Skin of body (tissue), 3 donors: ENCODE measurements at places on chromosomes 6 and 20. TPM values are rescaled to one million over a fixed set of nuclear protein-coding genes. Genes with fewer than 3 reads are reported as not detected.

- no peak for DNase-seq
Observed at GRCh38 chr6:5036269-5036668, 32.4 kb upstream of the RPP40 start.

GRCh38 chr6:111837007-111837406 lies 36.2 kb downstream of the FYN start:
- DNase-seq: no peak

Gene LST1
- total RNA-seq: 7.6 TPM

DNA sequence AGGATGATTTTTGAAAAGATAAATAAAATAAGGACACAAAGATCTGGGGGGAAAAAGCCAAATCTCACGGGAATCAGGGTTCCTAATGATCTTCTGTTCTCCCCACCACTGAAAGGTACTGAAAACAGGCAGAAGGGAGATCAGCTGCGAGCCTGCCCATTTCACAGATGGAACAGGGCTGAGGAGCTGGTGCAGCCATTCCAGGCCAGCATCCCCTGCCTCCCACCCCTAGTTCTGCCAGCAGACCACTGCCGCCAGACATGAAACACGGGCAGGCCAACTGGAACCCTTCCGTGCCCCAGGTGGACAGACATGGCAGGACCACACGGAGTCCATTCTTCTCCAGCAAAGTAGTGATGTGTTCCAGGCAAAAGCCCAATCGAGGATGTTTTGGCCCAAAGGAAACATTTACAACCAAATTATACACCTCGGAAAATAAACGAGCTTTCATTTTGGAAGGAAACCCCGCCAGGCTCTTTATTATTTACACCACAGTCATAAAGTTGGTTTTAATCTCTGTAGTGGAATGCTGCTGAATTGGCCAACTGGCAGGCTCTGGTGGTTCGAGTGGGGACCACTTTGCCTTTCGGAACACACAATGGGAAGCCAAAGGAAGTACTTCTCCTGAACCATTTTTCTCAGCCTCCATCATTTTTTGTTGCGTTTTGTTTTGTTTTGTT lies 28.2 kb downstream of the ISM1 start:
- no peak for DNase-seq

Gene CCN2
- 83.1 TPM for total RNA-seq

Gene ANKRD6
- 8.8 TPM for total RNA-seq

DNA sequence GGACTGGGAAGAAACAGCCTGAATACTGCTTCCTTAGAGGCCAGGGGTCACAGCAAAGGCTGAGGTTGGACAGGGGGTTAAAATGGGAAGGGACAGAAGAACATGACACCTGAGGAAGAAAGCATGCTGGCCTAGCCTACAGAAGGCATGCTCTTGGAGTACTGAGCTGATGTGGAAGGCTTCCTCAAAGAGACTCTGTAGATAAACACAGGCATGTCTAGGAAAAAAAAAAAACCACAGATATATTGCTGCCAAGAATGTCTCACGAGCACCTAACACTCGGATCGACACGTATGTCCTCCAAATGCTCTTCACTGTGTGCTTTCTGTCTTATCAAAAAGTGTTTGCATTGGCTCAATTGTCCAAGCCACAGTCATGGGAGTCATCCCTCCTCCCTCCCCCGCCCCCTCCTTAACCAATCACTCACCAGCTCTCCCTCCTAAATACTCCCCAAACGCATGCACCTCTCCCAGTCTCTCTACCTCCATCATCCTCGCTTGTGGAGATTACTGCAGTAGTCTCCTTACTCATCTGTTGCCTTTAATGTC lies 101.1 kb upstream of the LRFN2 start:
- no peak for DNase-seq

DNA sequence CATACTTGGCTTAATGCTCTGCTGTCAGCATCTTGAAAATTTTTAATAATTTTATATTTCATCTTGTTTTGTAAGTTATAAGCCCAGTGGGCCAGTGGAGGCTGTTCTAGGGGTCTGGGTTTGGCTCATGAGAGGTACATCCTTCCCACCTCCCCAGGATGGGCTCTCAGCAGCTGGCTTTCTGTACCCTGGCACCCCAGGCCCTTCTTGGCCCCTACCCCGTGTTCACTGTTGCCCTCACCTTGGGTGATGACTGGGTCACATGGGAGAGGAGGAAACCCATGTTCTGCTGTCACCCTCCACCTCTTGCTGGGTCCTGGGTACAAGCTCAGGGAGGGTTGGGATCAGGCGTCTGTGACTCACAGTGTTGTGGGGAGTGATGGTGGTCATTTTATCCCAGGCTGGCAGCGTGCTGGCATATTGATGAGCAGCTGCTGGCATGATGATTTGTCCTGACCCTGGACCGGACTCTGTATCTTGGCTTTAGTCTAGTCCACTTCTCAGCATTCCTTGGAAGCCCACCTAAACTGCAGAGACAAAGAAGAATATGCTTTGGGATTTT lies 34.6 kb downstream of the SLC16A10 start:
- DNase-seq: no peak

GRCh38 chr6:39891976-39892375 lies 42.3 kb downstream of the MOCS1 start:
- no peak for DNase-seq

DNA sequence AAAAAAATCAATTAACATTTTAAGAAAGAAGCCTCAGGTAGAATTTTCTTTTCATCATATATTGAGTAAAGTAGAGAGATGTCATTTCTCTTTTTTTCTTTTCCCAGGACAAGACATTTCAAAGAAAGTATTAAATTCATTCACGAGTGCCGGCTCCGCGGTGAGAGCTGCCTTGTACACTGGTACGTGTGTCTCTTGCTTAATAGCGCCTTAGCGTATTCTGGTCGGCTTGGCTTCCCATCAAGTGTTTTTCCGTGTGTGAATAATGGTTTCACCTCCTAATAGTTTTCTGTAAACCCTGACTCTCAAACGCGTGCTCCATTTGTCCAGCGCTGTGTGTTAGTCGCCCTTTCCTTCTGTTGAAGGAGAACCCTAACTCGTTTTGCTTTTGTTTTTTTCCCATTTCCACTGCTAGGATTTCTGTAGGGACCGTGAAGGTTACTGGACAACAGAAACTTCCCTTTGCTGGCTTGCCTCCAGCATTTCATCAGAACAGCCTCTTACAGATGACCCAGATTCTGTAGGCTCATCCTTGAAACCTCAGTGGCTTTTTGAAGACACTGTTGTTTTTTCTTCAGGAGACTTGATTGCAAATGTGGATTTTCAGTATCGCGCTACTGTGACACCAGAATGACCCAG lies 45.7 kb upstream of the IRF4 start:
- no peak for DNase-seq

Gene WFDC10A
- not detected for total RNA-seq

DNA sequence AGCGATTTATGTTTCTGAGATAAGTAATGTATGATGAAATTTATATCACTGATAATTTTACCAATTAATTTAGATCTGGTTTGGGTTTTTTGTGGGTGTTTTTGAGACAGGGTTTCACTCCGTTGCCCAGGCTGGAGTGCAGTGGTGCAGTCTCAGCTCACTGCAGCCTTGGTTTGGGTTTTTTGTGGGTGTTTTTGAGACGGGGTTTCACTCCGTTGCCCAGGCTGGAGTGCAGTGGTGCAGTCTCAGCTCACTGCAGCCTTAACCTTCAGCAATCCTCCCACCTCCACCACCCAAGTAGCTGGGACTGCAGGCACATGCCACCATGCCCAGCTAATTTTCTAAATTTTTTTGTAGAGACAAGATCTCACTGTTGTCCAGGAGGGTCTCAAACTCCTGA lies 13.0 kb downstream of the MRS2 start:
- no peak for DNase-seq

DNA sequence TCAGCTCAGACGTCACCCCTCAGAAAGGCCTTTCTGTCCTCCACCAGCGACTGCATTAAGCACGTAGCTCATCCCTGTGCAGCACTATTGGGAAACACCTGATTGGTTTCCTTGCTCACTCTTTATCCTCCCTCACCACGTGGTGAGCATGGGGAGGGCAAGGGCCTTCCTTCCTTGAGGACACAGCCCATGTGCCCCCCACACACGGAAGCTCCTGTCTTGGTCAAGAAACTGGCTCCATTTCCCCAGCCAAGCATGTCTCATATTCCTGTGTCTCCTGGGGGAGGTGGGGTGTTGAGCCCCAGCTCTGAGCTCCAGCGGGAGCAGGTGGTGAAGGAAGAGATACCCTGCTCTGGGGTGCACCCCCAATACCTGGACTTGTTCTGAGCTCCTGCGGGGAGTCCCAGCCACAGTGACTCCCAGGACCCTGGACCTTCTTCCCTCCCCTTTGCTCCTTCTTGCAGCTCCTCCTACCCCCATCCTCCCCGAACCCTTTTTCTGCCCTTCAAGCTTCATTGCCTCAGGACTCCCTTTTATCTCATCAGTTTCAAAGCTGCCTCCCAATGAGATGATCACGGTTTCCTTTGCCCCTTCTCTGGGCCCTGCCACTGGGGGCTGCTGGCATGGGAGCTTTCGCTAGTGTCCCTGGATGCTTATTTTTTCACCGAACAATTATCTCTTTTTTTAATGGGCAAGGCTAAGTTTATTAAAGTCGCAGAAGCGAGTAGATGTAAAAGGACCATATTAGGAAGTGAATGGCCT lies 230.1 kb downstream of the TFAP2C start:
- DNase-seq: no peak

GRCh38 chr20:2697768-2698167 lies 5.2 kb downstream of the EBF4 start:
- DNase-seq: no peak

DNA sequence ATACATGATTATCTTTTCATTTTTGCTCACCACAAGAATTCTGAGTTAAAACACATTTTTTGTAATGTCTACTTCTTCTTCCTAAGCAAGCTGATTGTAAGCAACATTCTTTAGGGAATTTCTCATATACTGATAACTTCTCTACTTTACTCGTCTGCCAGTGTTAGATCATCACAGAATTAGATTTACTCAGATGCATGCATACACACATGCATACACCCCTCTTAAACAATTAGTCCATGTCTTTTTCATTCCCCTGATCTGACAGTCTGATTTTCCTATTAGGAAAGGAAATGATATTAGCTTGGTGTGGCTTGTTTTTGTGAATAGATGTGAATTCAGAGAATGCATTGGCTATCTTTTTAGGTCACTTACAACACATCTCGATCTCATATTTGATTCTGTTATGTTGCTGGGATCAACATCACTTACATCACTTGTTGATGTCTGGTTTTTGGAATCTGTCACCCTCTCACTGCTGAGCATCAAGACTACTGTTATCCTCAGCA lies 91.4 kb downstream of the FIG4 start:
- no peak for DNase-seq

GRCh38 chr6:3825331-3825831 lies 23.8 kb upstream of the FAM50B start:
- no peak for DNase-seq

GRCh38 chr6:82030761-82031503 lies 216.6 kb downstream of the IBTK start:
- DNase-seq: peak; percentile 36

- no peak for DNase-seq
Observed at GRCh38 chr6:104603108-104603745, 256.5 kb downstream of the HACE1 start.

DNA sequence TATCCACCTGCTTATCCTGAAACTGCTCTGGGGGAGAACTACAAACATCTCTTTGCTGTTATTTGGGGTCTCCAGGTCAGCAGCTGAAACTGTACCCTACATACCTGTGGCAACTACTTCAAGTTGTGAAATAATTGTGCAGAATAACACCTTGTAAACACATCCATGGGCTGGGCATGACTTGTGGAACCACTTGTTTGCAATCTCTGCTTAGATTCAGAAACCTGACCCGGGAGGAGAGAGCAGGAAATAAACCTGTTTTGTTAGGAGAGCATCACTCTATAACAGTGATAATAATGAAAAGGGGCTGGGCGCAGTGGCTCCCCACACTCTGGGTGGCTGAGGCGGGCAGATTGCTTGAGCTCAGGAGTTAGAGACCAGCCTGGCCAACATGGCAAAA lies 183.1 kb downstream of the NFATC2 start:
- DNase-seq: no peak

Gene IL17A
- total RNA-seq: not detected

- DNase-seq: no peak
Observed at GRCh38 chr6:90429713-90430112, 133.1 kb upstream of the BACH2 start.

Gene LTA
- not detected for total RNA-seq
